ENCODE measurements at places on chromosomes 12 and 14.

DNA sequence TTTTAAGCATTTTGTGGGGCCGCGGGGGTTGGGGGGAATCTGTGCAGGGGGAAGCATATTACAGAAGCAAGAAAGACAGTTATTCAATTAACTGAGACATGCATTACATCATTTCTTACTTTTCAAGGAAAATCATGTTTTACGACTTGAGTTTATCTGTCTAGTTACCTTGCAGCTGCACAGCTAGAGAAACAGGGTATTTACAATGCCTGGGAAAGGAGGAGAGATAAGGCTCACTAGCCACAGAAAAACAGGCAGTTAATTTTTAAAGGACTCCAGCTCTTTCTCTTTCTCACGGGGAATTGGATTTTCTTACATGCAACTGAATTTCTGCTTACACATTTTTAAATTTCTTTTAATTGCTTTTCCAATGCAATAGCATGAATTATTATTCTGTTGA lies 22.2 kb downstream of the FCF1 start:
- no peak for DNase-seq

DNA sequence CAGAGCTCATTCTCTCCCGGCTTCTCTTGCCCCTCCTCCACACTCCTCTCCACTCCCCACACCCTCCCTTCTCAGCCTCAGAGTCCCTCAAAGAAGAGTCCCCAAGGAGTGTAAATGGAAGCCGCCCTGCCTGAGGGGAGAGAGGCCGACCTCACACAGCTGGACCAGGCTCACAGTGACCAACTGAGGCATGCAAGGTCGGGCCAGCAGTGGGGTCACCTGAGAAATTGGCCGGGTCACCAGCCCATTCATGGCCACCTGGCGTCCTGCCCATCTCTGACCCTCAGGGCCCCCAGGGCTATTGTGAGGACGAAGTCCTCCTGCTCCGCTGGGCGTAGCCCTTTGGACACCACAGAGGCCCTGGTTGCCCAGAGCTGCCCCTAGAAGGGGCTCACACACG lies 49.5 kb upstream of the NUAK1 start:
- DNase-seq: no peak

GRCh38 chr12:88854260-88854659 lies 274.0 kb upstream of the KITLG start:
- DNase-seq: no peak

GRCh38 chr14:68824517-68825347 lies 31.9 kb upstream of the ZFP36L1 start:
- peak; percentile 68 for DNase-seq

- DNase-seq: no peak
Observed at GRCh38 chr12:62299617-62300016, 39.4 kb downstream of the USP15 start.

- DNase-seq: no peak
Observed at GRCh38 chr12:694734-695503, 31.7 kb upstream of the NINJ2 start.

GRCh38 chr14:103343905-103344797 lies 10.1 kb downstream of the EIF5 start:
- DNase-seq: no peak

DNA sequence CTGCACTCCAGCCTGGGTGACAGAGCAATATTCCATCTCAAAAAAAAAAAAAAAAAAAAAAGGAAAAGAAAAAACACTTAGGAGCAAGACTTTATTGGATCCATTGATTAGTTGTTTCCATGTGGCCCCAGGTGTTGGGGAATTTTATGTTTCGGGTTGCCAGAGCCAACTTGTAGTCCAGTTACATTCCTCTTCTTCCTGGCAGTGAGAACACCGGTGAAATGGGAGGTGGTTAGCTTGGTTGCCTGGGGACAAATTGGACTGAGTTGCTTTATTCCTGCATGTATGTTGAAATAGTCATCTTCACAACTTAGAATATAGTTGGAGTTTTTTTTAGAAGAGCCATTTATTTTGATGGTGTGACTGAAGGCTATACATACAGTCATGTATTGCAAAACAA lies 12.6 kb downstream of the RCOR1 start:
- no peak for DNase-seq

DNA sequence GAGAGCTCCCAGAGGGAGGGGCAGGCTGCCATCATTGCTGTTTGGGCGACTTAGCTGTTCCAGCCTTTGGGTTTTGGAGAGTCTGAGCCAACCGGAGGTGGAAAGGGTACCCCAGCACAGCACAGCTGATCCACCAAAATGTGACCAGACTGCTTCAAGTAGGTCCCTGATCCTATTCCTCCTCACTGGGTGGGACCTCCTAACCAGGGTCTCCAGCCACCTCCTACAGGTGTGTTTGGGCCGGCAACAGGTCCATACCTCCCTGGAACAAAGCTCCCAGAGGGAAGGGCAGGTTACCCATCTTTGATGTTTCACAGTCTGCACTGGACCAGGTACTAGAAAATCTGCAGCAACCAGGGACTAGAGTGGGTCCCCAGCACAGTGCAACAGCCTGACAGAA lies 53.8 kb downstream of the CAND1 start:
- DNase-seq: no peak

- no peak for DNase-seq
Observed at GRCh38 chr12:67750513-67751183, 102.1 kb downstream of the DYRK2 start.

GRCh38 chr12:62319058-62319457 lies 58.9 kb downstream of the USP15 start:
- no peak for DNase-seq

- no peak for DNase-seq
Observed at GRCh38 chr14:52877628-52878027, 73.2 kb downstream of the FERMT2 start.

- DNase-seq: no peak
Observed at GRCh38 chr12:82968631-82969367, 282.1 kb downstream of the TMTC2 start.

- no peak for DNase-seq
Observed at GRCh38 chr12:56042843-56043242, 1.1 kb downstream of the RPS26 start.

GRCh38 chr14:96861568-96862310 lies 64.6 kb downstream of the VRK1 start:
- no peak for DNase-seq

All from activated T-cell treated with anti-CD3 and anti-CD28 coated beads, Interleukin-2, amount 50 U/mL, for 48 hours (primary cell).